ENCODE measurements at places on chromosomes 4 and X.

GRCh38 chr4:8005814-8006215 lies 66.2 kb upstream of the AFAP1 start:
- no peak for DNase-seq

DNA sequence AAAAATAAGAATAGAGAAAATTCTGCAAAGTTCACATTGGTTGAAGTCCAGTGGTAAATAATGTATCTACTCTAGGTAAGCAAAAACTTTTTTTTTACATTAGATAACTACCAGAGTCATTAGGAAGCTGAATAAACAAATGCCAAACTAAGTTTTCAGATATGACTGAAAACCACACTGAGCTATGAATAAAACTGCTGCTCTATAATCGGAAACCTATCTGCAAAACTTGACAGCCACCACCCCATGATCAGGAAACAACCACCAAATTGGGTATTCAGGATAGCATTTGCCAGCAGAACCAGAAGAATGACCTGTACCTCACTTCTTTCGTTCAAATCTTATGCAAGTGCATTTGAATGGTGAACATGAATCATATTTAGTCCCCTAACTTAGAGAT lies 173.0 kb upstream of the TET2 start:
- no peak for DNase-seq

DNA sequence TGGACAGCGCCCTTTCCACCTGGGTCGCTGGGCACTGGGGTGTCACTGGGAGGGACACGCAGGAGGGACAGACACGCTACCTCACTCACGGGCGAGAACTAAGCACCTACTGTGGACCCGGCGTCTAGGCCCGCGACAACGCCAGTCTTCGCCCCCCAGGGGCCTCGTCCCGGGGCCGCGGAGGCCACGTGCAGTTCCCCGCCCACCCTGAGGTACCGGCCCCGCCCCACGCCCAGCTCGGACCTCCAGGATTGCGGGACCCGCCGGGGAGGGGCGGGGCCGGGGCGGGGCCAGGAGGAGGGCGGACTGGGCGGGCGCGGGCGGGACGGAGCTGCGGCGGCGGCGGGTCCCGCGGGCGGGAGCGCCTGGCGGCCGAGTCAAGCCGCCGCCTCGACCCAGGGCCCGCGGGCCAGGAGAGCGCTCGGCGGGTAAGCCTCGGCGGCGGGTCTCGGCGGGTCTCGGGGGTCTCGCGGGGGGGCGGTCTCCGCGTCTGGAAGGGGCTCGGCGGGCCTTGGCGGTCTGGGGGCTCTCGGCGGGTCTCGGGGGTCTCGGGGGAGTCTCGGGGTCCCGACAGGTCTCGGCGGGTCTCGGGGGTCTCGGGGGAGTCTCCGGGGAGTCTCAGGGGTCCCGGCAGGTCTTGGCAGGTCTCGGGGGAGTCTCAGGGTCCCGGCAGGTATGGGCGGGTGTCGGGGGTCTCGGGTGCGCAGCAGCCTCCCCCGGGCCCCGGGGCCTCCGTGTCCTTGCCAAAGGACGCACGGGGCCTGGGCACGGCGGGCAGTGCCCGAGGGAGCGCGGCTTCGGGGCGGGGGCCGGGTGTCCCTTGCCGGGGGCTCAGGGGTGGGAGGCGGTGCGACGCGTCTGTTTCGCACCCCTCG lies at the start of gene SH3BP2:
Gene SH3BP2, plus strand, starts transcription at position 375 of the 875 bp plus-strand sequence. CDS start 27,533 bp downstream, outside the sequence.
- DNase-seq = peak; percentile 74

- peak; percentile 42 for DNase-seq
Measured at GRCh38 chr4:53653484-53654053, 62.3 kb upstream of the LNX1 start.

GRCh38 chrX:129876771-129877305 lies 29.1 kb upstream of the UTP14A start:
- DNase-seq = no peak

DNA sequence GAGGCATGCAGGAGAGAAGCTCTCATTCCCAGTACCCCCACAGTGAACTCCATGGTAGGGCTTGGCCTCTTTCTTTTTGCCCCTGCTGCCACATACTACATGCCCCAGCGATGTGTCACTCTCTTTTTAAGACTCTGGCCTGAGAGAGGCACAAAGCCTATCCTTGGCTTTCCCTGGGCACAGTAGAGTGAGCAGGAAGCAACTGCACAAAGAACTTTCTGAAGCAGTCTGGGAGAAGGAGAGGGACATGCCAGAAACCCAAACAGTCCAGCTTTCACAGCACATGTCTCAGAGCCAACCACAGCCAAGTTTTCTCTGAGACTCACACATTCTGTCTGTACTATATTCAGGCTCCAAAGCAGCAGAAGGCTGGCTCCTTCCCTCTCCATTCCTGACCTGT lies 7.9 kb upstream of the NALF2 start:
- DNase-seq = no peak

DNA sequence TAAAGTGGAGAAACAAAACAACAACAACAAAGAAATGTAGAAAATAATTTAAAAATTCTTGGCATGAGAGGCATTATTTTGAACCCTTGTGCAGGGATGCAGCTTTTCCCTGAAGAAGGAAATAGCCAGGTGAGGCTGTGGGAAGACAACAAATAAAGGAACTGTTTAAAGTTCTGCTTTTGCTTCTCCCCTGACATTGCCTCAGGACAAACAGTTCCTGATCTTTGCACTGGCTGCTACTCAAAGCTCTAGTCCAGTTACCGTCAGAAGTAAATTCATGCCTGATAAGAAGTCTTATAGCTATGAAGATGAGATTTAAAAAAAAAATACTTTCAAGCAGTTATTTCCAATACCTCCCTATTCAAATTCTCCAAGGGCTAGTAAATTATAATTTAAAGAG lies 233.8 kb downstream of the IL15 start:
- peak; percentile 51 for DNase-seq

DNA sequence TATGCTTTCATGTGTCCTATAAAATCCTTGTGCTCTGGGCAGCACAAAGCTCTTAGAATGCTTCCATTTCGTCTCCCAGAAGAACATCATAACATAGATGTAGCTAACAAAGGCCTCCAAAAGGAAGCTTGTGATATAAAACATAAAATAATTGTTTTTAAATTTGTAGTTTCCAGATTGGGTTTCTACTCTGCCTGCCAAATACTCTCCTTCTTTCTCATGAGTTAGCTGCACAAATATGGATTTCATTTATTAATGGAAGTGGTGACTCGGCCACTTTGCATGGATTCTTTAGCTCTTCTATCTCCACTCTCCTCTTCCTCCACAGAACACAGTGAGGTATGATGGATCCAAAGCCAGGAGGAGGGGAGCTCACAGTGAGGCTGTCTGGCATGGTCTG lies 265.4 kb downstream of the COL25A1 start:
- DNase-seq = no peak

- no peak for DNase-seq
Measured at GRCh38 chrX:134933911-134934310, 56.9 kb upstream of the SMIM10 start.

DNA sequence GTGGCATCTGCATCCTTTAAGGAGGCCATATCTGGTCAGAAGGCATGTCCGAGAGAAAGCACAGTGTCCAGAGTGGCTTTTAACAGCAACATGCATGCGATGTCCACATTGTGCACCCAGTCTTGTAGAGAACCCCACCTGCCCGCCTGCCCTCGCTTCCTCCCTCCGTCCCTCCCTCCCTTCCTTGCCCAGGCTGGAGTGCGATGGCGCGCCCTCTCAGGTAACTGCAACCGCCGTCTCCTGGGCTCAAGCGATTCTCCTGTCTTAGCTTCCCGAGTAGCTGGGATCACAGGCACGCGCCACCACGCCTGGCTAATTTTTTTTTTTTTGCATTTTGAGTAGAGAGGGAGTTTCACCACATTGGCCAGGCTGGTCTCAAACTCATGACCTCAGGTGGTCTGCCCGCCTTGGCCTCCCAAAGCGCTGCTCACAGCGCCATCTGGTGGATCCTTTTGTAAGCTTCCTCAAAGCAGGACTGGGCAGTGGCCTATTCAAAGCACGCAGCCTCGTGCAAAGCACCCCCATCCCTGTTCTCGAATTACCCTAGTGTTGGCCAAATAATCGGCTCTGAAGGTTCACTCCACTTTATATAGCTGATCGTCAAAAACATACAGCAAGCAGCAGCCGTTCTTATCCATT lies 15.0 kb downstream of the BRCC3 start:
- DNase-seq = peak; percentile 67

- DNase-seq = no peak
Measured at GRCh38 chr4:185682236-185682635, 129.8 kb downstream of the SORBS2 start.

GRCh38 chr4:143531788-143532491 lies 18.4 kb downstream of the SMARCA5 start:
- DNase-seq = no peak

DNA sequence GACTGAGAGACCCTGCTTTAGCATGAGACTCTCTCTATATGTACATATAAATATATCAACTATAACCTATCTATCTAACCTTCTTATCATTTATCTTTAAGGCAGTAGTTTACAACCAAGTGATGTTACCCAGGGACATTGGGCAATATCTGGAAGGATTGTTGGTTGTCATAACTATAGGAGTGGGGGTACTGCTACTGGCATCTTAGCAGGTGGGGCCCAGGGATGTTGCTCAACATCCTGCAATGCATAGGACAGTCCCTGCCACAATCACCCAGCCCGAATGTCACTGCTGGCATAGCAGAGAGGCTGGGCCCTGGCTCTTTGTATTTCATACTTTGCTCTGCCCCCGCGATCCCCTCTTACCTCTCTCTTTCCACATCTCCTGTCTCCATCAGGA lies 397.7 kb downstream of the IL15 start:
- DNase-seq = no peak

DNA sequence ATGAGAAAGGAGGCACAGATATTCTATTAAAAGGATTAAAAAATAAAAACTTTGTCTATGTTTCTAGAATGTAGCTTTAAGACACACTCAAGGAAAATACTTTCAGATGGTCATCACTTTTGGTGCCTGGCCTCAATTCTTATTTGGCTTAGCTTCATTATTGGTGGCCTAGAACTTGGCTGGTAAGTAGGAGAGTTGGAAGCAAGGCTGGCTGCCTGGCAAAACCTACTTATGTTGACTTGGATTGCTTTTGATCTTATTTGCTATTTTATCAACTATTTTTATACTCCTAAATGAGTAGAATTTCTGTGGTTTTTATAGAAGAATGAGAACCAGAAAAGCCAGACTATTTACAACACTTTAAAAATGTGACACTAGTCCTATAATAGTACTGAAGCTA lies 35.3 kb upstream of the JADE3 start:
- no peak for DNase-seq

DNA sequence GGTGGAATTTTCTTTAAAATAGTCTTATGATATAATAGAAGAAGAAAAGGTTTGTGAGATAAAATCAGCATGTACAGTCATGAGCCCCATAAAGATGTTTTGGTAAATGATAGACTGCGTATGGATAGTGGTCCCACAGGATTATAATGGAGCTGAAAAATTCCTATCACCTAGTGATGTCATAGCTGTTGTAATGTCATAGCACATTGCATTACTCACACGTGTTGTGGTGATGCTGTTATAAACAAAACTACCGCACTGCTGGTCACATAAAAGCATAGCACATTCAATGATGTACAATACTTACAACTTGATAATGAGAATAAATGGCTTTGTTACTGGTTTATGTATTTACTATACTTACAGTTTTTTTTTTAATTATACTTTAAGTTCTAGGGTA lies 715.2 kb upstream of the HTR2C start:
- peak; percentile 37 for DNase-seq

DNA sequence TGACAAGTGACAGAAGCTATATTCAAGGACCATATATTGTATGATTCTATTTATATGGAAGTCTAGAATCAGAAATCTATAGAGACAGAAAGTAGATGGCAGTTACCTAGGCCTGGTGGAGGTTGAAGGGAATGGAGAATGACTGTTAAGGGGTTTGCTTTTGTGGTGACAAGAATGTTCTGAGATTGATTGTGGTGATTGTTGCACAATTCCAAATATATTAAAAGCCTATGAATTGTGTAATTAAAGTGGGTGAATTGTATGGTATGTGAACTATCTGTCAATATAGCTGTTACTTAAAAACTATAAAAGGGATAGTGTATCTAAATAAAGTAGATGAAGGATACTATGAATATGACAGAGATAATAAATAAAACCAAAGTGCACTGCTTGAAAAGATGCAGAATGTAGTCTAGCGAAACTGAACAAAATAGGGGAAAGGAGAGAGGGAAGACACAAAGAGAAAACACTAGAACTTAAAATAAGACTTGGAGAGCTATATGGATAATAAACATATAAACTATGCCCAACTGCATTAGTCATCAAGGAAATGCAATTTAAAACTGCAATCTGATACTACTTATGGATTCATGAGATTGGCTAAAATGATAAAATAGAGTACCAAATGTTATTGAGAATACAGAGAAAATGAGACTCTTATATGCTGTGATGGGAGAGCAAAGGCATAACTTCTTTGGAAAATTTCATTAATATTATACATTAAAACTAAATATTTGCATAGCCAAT lies 82.1 kb upstream of the BANK1 start:
- DNase-seq = no peak

DNA sequence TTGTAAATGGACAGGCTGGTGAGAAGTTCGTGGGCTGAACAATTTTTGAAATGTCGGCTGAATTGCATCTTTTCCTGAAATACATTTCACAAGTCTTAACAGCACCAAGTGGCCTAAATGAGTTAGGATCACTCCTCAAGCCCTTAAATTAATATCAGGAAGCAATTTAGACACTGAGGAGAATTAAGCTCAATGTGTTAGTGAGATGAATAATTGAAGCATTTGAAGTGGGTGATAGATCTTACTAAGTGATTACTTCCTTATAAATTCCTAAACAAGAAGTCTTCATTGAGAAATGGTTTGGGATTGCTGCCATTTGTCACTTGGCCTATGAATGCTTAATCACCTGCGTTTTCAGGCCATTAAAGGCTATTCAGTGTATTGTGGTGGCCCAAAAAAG lies 116.8 kb downstream of the NAA11 start:
- peak; percentile 70 for DNase-seq

DNA sequence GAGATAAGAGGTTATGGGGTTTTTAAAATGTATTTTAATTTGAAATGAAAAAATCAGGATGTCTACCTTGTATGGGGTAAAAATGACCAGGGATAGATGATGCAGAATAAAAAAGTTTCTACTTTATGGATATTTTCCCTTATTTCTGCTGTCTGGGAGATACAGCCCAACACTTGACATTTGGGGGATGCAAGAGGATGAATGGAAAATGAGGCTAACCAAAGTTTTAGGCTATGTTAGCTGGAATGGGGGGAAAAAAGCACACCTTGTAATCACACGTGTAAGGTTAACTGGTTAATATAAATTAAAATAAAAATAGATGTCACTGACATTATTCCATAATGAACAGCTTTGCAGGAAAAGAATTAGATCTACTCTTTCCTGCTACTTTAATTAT lies 1.1 kb downstream of the PRDM8 start:
- DNase-seq = no peak

Measured in OCI-M1 (cell line).